ENCODE measurements at places on chromosomes 16 and 17.

GRCh38 chr17:37614823-37615222 is 5.6 kb upstream of the SYNRG start:
- DNase-seq, result no peak

DNA sequence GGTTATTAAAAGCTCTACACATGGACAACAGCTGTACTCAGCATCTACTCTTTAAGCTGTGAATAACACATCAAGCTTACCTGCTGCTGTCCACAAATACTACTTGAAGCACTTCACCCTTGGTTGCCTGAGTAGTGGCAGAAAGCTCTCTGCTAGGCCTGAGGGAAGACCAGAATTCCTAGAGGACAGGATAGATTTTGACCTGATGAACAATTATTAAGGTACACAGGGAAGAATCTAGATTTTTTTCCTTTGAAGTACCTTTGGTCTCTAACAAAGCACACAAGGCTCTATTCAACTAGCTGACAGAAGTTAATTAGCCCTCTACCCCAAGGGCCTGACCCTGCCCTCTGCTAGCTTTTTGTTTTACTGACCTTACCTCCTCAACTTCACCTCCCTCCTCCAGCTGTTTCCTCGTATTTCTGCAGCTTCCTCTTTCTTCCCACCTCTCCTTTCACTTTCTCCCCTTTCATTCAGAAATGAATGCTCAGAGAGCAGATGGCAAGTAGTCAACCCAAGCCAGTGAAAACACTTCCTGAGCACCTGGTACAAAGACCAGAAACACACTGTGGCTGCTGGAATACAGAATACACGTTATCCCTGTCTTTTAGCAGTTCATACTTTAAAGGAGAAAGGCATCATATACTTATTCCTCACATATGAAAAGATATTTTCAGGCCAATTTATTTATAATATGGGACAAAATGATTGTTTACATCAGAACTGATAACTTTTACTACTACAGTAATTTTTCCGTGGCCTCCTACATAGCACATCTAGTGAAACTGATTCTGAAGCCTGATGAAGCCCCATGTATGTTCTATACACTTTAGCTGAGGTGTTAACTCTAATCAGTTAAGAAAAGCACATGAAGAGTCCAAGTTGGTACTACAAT is 5.7 kb upstream of the VEZF1 start:
- DNase-seq, result no peak

- DNase-seq, result no peak
Observed at GRCh38 chr16:50881956-50882355, 140.1 kb downstream of the CYLD start.

DNA sequence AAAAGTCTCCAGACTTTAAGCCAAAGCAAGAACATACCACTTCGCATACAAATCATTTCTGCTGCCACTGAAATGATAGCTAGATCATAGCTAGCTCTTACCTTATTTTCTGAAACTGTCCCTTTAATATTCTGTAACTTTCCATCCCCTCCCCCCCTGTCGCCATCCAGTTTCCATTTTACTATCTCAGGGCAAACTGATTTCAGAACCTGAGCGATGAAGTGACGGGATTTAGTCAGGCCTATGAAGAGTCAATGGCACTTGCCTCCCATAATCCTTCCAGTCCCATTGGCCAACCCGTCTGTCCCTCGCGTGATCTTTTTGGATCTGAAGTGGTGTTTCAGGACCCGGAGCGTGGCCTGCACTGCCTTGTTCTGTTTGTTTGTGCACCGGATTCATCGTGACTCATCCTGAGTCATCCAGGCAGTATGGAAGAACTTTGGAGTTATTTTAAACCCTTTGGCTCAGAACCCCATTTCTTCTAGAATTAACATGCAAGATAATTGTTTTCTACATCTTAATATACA is 199.8 kb upstream of the CHMP6 start:
- peak; percentile 77 for DNase-seq

- no peak for DNase-seq
Observed at GRCh38 chr17:43671031-43671692, 9.4 kb upstream of the MEOX1 start.

DNA sequence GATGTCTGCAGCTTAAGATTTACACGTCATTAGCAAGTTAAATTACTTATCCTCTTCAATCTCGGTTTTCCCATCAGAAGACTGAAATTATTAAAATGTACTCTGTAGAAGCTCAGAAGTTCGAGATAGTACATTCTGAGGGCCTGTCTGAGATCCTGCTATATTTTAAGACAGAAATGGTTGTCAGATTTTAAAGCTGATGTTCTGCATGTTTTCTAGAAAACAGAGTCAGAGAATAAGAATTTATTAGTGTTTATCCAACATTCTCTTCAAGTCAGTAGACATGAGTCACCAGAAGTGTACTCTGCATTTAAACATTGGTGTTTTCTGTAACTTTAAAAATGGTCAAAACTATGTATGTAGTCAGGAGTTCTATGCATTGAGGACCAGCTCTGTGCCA is 155.2 kb upstream of the MYOCD start:
- DNase-seq, result no peak

- no peak for DNase-seq
Observed at GRCh38 chr16:3346041-3346440, 9.6 kb upstream of the OR2C1 start.

GRCh38 chr16:5979905-5980550 is 882.4 kb upstream of the EEF2KMT start:
- no peak for DNase-seq

- DNase-seq, result no peak
Observed at GRCh38 chr17:48071654-48072053, 23.5 kb downstream of the NFE2L1 start.

- DNase-seq, result no peak
Observed at GRCh38 chr16:62224646-62225209, 188.5 kb upstream of the CDH8 start.

GRCh38 chr17:7885367-7886226 is 3.0 kb upstream of the CHD3 start:
- DNase-seq, result no peak

DNA sequence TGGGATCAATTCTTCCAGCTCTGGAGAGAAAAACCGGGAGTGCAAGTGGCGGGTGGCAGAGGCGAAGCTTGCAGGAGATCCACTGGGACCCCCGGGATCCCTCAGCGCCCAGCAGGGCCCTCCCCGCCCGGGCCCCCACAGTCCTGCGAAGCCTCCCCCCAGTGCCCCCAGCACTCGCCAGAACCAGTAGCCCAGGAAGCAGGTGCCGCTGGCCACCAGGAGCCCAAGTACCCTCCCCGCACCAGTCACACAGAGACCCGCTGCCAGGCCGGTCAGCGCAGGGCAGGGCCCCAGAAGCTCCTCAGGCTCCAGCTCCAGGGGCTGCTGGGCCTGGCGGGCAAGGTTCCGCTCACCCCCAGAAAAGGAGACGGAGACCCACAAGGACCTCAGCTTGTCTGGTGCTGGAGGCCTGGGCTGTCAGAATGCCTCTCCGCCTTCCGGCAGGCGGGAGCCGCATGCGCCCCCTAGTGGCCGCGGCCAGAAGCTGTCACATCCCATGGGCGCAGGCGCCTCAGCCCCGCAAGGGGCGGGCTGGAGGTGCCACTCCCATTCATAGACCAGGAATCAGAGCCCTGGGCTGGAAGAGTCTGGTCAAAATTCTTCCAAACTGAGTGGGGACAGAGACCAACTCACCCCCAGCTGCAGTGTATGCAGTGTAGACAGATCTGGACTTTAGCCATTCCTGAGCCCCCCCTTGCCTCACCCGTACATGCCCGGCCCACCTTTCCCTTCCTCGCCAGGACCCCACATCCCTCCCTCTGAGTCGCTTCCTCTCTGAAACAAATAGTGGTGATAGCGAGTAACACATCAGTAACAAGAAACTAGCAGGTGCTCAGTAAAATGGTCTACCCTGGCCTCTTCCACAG is 1002.3 kb downstream of the KCNJ18 start:
- no peak for DNase-seq

- no peak for DNase-seq
Observed at GRCh38 chr17:14019186-14019956, 49.9 kb upstream of the COX10 start.

GRCh38 chr16:17538927-17539326 is 68.2 kb upstream of the XYLT1 start:
- DNase-seq, result no peak

DNA sequence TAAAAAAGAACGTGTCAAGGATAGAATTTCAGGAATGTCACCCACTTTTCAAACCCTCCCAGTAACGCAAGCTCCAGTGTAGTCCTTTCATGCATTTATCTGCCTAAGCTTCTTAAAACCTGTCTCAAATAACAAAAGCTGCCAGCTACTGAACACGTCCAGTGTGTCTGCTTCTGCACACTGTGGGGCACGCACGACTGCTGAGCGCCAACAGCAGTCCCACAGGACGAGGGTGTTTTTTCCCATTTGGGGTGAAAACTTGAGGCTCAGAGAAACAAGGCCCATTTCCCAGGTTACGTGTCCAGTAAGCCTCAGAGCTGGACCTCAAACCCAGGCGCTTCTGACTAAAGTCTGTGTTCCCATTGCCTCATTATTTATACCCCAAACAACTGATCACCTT is 17.2 kb downstream of the NTAN1 start:
- DNase-seq, result no peak

DNA sequence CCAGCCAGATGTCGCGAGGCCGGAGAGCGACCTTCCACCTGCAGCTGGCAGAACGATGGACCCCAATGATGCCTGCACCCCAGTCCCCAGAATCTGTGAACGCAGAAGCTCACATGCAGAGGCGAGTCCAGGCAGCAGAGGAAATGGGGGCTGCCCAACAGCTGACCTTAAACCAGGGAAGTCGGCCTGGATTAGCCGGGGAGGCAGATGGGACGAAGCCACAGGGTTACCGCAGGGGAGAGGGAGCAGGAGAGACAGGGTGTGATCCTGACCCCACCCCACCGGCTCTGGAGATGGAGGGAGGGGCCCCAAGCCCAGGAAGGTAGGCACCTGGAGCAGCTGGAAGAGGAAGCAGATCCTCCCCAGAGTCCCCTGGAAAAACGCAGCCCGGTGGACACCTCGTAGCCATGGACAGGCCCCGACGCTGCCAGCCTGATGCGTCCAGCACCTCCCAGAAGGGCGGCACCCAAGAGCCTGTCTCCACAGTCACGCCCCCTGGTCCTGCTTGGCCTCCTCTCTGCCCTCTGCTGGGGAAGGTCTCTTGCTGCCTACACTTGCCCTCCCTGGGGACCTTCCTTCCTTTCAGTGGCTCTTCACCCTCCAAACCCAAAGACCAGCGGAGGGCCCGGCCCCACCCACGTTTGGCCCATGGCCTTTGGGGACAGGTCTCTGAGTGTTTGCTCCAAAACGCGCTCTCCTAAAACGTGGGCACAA is 37.3 kb downstream of the PIEZO1 start:
- no peak for DNase-seq

- no peak for DNase-seq
Observed at GRCh38 chr17:5798094-5798493, 213.8 kb upstream of the NLRP1 start.

DNA sequence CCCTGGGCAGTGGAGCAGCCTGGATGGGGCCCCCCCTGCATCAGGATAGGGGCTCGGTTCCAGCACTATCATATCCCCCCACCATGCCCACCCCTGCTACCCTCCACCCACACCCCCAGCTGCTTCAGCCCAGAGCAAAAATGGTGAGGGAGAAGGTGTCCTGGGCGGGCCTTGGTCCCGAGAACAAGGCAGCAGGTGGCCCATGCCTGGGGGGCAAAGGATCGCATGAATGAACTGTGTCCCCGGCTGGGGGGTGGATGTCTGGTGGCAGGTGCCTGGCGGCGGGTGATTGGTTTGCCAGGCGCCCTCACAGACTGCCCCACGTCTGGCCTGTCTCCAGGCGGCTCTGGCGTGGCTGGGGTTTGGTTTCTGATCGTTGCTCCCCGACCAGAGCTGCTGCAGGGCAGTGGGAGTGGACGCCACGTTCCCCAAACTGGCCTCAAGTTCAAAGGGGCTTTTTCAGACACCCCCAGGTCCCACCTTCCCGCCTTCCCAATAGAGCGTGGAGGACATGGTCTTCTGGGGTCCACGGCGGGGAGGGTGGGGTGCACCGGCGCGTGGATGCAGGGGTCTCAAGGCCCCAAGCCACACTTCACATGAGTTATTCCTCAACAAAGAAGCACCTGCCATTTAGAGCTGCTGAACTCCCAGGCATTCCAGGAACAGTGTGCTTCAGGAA is 12.6 kb downstream of the UTS2R start:
- no peak for DNase-seq

- DNase-seq, result no peak
Observed at GRCh38 chr16:24689128-24689527, 40.3 kb upstream of the TNRC6A start.

GRCh38 chr16:17827313-17827712 is 356.6 kb upstream of the XYLT1 start:
- DNase-seq, result no peak

DNA sequence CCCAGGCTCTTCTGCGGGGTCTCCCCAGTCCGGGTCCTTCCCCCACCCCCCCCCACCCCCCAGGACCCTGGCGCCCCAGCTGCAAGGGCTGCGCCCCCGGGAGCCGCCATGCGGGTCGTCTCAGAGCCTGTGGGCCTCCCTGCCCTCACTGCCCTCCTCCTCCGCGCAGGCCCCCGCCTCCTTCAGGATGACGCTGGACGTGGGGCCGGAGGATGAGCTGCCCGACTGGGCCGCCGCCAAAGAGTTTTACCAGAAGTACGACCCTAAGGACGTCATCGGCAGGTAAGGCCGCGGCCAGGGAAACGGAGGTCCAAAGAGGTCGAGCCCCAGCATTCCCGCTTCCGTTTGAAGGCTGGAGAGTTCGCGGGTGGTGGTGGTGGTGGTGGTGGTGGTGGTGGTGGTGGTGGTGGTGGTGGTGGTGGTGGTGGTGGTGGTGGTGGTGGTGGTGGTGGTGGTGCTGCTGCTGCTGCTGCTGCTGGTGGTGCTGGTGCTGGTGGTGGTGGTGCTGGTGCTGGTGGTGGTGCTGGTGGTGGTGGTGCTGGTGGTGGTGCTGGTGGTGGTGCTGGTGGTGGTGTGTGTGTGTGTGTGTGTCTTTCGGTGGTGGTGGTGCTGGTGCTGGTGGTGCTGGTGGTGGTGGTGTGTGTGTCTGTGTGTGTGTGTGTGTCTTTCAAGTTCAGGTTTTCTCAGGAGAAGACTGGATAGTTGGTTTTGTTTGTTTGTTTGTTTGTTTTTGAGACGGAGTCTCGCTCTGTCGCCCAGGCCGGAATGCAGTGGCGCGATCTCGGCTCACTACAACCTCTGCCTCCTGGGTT is 615 bp downstream of the PHKG2 start:
- no peak for DNase-seq

GRCh38 chr16:50534556-50534955 is 13.6 kb upstream of the NKD1 start:
- no peak for DNase-seq

GRCh38 chr16:79137426-79137939 is 463.1 kb downstream of the MAF start:
- DNase-seq, result no peak

- no peak for DNase-seq
Observed at GRCh38 chr17:49976163-49976827, 7.3 kb downstream of the DLX4 start.
